ENCODE measurements at places on chromosomes 12 and 14.

GRCh38 chr12:127107744-127108143, 1159.2 kb upstream of the TMEM132C start:
- peak overlapping the region; percentile 51 for H3K27ac ChIP-seq
- no peak overlapping the region for H3K4me3 ChIP-seq
- no peak for DNase-seq
- peaks cover 9% of the 10 kb centered on the region for H3K4me1 ChIP-seq
- no peaks in the 10 kb centered on the region for H3K36me3 ChIP-seq

DNA sequence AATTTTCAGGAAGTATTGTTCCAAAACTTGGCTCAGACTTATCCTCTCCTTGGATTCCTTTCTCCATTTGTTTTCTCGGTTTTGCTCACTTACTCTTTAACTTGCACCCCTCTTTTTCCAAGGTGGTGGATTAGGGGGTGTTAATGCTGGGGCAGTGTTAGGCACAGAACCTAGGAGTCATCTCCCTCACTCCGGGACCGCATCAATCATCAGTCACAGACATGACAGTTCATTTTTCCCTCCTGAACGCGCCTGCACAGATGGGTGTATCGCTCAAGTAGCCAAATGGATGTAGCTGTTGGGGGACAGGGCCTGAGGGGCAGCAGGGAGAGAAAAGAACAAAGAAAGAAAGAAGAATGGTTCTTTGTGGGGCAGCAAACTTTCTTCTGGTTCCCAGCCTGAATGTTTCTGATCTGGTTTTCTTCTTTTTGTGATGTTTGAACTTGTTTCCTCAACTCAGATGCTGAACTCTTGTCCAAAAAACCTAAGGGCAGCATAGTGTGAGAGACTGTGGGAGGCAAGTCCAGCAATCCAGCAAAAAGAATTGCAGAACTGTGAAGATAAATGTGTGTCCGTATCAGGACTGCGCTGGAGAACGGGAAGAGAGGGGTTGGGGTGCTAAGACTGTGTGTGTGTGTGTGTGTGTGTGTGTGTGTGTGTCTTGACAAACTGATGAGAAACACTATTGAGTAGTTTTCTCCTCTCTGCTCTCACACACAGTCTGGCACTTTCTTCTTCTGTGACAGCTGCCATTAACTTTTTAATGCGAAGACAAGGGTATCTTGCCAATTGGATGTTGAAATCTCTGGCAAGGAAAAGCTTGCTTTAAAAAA, 131.1 kb downstream of the FBXL14 start:
- no peak for DNase-seq
- peaks cover 6% of the 10 kb centered on the region for H3K36me3 ChIP-seq
- no peak overlapping the region for H3K4me3 ChIP-seq

DNA sequence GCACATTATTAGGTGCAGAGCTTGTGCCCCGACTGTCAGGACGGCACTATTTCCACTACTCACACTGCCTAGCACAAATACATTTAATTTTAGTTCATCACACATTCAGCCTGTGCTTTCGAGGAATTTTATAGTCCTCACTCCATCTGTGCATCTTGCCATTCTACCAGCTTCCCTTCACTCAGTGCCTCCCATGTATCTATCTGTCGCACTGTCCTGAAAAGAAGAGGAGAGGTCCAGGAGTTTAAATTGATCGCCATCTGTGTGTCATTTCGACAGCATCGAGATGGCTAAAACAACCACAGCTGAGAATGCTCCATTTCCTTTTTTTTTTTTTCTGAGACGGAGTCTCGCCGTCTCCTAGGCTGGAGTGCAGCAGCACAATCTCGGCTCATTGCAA, 97.6 kb upstream of the FOXN3 start:
- H3K36me3 ChIP-seq, result peaks cover 3% of the 10 kb centered on the region
- H3K4me3 ChIP-seq, result no peak overlapping the region
- no peaks in the 10 kb centered on the region for H3K27me3 ChIP-seq

- no peaks in the 10 kb centered on the region for H3K36me3 ChIP-seq
- no peaks in the 10 kb centered on the region for H3K4me1 ChIP-seq
- no peaks in the 10 kb centered on the region for H3K27me3 ChIP-seq
- no peak overlapping the region for H3K27ac ChIP-seq
These were observed 407.2 kb downstream of the FSCB start for GRCh38 chr14:44099743-44100488.

Data from T-helper 17 cell (primary cell).